Inflammatory macrophage (primary cell): ENCODE measurements at places on chromosomes 1 and 21.

DNA sequence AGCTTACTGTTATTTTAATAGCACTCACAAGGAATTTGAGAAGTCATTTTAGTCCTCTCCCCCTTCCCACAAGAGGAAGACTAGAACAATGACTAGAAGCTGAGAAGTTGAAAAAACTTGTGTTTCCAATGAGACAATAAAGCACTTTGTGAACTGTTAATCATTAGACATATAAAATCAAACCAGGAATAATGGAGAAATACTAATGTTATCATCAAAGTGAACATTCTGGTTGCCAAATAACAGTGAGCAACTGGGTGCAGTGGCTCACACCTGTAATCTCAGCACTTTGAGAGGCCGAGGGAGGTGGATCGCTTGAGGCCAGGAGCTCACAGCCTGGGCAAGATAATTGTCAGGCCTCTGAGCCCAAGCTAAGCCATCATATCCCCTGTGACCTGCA, 54.0 kb upstream of the RASAL2 start:
- no peak for DNase-seq

DNA sequence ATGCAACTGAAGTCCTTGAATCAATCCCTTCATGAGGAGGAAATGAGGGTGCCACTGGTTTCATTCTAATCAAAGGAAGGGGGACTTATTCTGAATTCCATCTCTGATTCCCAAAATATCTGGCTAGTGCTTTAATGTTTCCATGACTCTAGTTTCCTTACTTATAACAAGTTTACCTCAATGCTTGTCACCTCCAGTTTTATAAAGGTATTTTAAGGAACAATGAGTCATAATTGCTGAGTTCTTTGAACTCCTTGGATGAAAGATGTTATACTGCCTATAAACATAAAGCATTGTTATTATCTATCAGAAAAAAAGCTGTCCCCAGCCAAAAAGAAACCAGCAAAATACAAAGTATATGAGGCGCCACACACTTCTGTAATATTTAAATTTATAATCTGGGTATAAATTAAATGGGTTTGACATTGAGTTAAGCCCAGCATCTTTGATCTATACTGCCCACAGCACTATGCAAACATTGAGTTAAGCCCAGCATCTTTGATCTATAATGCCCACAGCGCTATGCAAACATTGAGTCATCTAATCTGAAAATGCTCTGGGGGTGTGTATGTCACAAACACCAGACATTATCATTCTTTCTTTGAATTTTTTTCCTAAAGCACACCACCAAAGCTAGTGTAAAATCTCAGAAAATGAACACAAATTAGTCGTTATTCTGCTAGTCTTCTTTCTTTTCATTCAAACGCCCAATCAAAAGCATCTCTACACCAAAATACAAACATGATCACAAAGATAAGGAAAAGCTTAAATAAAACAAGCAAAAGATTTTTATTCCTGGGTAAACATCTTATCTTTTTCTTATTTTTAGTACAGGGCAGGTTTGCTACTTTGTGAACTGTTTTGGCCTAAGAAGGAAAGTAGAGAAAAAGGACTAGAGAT, 11.5 kb upstream of the CXADR start:
- DNase-seq, result no peak

DNA sequence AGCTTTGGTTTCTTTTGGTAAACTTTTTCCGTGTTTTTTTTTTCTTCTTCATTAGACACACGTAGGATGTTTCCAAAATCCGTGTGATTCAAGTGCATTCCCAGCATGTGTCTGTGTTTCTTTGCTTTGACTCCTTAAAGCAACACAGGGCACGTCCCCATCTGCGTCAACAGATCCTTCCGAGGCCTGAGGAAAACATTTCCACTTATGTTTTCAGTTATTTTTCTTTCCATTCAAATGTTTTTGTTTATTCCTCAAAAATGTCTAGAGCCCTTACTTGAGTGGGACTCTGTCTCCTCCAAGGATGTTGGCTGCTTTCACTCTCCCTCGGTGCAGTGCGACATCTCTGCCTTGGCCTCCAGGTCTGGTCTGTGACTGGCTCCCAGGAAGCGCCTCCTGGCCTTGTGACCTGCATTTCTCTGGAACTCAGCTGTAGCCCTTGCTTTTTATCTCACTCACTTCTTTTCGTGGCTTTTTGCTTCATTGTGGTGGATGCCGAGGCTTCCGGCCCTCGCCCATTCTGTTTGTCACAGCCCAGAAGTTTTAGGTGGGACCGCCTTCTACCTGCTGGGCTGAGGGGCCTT, 31.3 kb upstream of the SLC19A1 start:
- no peak for DNase-seq

DNA sequence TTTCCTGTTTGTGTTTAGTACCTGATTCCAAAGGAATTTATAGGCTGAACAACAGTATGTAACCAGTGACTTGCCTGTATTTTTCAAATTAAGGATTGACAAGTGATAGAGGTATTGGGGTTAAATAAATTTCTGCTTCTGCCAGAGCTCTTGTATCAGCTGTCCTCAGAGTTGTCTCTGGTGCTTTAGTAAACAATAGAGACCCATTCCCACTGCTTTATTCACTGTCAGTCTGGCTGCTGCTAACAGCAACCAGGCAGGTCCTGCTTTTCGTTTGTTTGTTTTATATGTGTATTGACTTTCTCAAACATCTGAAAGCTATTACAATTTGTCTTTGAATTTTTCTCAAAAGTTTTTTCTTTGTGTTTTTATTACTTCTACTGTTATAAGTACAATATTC, 76.1 kb downstream of the OLFM3 start:
- DNase-seq, result no peak

DNA sequence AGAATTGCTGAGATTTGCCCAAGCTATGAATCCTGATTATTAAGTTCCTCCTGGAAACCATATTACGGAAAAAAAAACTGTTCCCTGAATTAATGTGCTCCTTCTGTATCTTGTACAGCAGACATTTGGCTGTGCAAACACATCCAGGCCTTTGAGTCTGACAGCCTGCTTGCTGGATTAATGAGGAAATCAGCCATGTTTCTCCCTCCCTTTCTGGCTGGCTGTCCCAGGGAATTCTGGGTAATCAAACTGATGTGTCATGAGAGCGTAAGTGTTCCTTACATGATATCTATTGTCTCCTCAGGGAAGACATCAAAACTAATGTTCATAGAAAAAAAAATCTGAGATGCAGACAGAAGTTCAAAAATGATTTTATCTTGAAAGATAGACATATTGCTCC, 18.8 kb downstream of the PGBD5 start:
- no peak for DNase-seq

- DNase-seq, result no peak
These were observed 99.5 kb downstream of the RYR2 start for GRCh38 chr1:237141502-237141901.

DNA sequence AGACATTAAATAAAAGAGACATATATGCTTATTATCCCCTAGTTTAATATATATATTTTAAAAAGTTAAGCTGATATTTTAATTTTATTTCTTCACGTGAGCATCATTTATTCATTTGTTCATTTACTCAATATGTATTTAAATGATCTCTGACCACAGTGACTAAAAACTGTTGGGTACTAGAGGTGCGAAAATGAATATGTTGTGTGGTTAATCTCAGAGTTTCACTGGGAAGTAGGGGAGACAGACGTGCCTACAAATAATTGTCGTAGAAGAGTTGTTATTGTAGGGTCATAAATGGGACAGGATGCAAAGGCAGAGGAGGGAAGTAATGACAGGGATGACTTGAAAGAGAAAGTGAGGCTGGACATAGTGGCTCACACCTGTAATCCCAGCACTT, 213.0 kb upstream of the CACYBP start:
- no peak for DNase-seq

- no peak for DNase-seq
These were observed 46.5 kb upstream of the CDC7 start for GRCh38 chr1:91454136-91454535.

GRCh38 chr1:225879521-225880221, 2.5 kb downstream of the TMEM63A start:
- DNase-seq, result no peak

- DNase-seq, result no peak
These were observed 28.9 kb downstream of the ALPL start for GRCh38 chr1:21537932-21538630.
